ENCODE measurements at places on chromosomes 6 and 20. TPM values are rescaled to one million over a fixed set of nuclear protein-coding genes. Genes with fewer than 3 reads are reported as not detected.

DNA sequence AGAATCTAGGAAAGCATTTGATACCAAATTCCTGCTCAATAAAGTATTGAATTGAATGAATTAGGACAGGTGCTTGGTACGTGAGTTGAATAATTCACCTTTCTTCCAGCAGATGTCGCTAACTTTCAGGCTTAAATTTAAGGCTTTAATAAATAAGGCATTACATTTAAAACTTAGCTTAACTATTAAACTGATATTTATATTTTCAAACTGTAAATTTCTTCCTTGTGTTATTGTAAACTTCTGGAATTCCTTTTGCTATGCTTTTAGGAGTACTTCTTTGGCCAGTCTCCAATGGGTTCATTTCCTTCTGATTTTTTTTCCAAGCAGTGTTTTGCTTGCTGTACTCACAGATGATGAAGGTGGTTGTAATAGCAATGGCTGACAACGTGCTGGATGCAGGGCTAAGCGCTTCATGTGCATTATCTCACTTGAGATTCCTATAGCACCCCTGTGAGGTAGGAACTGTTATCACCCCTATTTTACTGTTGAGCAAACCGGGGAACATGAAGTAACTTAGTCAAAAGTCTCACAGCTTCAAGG is 71.3 kb upstream of the SLC2A12 start:
- peak; percentile 9 for DNase-seq

DNA sequence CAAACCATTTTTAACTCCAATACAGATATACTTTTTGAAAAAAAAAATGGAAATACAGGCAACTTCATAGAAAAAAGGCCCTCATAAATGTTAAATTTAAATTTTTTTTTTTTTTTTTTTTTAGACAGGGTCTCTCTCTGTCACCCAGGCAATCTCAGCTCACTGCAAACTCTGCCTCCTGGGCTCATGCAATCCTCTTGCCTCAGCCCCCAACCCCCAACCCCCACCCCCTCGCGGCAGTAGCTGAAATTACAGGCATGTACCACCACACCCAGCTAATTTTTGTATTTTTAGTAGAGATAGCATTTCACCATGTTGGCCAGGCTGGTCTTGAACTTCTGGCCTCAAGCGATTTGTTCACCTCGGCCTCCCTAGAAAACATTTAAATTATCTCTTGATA is 12.8 kb upstream of the ULBP3 start:
- DNase-seq = no peak

GRCh38 chr20:23568320-23568970 is at the start of gene CST9L:
CST9L (minus strand) TSS chr20:23568484; CDS start chr20:23568450, 34 bp downstream.
- DNase-seq = no peak

DNA sequence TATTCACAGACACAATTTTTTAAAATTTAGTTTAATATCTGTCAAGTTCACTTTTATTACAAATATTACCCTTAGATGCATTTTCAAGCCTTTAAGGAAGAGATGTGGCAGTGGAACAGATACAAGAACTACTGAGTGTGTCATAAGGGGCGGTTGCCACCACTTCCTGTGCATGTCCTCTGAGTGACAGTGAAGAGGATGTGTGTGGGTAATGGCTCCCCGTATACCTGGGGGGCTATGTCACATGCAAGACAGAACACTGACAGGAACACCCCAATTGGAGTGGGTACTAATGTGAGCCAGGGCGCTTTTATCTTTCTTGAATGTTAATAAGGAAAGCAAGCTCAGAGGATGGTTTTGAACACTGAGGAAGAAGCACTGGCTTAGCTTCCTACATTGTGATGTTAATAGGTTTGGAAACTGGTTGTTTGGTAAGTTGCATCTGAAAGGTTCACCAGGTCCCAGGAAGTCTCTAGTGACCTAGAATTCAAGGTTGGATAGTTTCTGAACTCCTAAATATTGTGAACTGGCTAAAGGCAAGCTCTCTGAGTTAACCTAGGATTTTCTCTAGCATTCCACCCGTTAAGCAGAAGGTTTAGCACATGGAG is 83.4 kb upstream of the ASF1A start:
- DNase-seq = peak; percentile 50

- DNase-seq = no peak
Measured at GRCh38 chr6:132866762-132867449, 52.5 kb downstream of the RPS12 start.

DNA sequence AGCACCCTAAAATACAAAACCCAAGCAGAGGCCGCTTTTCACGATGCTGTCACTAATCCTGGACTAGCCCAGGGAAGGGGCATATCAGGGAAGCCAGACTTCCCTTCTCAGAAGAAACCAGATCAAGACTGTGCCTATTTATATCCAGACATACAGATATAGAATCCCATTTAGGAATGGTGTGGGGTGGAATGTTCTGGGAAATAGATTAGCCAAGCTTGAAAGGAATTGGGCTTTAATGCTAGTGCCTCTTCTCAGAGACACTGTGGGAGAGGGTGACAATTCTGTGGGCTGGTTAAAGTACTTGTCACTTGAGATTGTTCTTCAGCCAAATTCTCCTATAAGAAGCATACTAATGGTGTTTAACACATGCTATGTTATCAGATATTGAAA is 45.5 kb downstream of the SNAP25 start:
- DNase-seq = no peak

DNA sequence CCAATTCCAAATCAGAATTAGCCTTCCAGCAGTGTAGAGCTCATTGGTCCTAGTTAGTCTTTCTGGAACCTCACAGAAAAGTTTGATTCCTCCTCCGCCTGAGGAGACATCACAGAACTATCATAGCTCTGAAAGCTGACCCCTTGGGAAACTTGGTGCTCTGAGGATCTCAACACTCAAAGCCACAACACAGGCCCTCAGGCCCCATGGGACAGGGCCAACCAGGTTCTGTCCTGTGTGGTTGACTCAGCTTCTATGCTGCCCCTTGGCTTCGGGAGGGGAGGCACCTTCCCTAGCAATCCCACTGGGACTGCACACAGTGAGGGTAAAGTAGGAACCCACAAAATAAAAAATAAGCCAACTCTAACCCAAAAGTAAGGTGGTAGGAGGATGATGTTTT is 237.5 kb upstream of the ECI2 start:
- no peak for DNase-seq

- no peak for DNase-seq
Measured at GRCh38 chr6:156645097-156645496, 132.1 kb upstream of the ARID1B start.

- DNase-seq = no peak
Measured at GRCh38 chr6:148608199-148608951, 138.5 kb upstream of the UST start.

DNA sequence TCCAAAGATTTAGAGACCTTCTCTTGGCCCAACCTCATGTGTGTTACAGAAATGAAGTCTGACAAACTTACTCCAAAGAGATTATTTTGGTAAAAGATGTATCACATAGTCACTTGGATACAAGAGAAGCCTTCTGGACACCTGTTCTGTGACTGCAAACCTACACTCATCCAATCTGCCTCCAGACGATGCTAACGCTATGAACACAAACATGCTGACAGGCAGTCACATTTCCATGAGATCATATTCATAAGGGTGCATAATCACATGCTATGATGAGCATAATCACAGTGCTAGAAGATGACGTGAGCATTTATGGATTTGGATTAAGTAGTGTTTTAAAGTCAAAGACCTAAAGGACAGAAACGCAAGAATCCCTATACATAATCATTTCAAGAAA is 340.2 kb downstream of the HACE1 start:
- no peak for DNase-seq

- DNase-seq = no peak
Measured at GRCh38 chr6:147438758-147439528, 69.5 kb upstream of the SAMD5 start.

DNA sequence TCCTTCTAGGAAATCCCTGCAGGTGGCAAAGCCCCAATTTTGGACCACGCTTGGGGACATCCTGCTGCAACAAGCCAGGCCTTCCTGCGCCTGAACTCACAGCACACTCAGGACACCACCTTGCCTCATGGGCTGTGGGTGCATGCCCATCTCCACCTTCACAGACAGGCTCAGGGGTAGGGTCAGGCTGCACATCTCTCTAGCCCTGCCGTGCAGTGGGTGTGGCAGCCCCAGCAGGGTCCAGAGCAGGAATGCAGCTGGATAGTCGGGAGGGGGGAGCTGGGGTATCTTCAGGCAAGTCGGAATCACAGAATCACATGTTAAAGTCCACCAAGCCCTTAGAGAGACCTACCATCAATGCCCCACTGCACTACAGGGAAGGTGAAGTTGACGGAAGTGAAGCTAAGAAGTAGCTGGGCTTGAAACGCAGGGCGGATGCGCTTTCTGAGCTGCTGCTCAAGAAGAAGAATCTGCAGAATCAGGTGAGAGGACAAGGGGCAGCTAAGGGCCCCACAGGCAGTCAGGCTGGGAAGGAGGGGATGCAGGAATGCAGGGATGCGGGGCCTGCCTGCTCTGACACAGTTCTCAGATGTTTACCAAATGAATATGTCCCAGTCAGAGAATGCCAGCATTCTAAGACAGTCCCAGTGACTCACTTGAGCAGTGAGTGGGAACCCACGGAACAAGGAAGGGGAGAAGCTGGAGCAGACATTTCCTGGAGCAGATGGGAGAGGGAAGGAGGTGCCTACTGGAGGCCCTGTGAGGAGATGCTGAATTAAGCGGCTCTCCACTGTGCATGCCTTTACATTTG is 11.3 kb downstream of the SERPINB6 start:
- DNase-seq = no peak

DNA sequence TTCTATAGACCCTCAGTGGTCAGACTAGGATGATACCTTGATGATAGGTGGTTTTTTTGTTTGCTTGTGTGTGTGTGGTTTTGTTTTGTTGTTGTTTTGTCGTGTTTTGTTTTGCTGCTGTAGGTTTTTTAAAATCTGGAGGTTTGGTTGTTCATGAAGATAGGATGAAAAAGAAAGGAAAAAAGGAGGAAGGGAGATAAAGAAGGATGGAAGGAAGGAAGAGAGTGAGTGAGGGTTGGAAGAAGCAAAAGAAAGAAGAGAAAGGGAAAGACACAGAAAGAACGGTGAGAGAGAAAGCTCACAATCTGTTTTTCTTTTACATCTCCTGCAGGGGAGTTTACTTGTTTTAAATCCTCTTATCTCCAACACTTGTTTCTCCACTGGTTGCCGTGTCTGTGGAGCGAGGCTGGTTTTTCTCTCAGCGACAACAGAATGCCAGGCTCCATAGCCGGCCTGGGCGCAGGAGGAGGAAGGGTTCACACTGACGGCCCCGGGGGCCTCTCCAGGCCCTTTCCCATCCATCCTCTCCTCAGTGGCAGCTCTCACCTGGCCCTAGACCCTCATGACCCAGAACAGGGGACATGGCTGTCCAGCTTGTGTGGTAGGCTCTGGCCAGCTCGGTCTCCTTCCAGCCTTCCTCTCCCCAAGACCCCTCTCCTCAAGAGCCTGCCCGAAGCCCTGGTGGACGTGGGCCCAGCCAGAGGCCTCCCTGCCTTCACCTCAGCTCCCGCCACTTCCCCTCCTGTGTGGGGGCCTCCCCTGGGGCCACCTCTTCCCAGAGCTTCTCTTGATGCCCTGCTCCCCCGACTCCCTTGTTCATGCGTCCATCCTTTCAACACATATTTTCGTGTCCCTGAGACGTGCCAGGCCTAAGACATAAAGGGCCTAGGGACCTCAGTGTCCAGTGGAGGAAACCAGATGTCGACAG is 168.4 kb downstream of the VEGFA start:
- no peak for DNase-seq

DNA sequence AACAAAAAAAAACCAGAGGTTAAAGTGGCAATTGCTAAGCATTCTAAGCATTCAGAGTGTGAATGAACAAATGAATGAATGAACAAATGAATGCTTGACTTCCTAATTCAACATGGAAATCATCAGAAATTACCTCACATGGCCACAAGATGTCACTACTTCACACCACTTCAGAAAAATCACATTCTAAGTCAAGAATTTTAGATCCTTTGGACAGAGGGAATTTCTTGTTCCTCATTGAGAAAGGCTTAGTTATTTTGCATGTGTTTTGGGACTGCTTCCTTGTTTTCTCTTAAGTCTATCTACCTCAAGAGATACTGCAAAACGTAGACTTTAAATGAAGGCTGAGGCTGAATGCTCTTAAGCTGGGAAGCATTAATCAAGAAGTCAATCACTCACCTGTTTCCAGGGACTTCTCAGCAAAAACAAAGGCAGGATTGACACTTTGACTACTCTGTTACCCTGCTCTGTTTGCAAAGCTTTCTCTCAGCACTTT is 120.2 kb downstream of the MBOAT1 start:
- no peak for DNase-seq

DNA sequence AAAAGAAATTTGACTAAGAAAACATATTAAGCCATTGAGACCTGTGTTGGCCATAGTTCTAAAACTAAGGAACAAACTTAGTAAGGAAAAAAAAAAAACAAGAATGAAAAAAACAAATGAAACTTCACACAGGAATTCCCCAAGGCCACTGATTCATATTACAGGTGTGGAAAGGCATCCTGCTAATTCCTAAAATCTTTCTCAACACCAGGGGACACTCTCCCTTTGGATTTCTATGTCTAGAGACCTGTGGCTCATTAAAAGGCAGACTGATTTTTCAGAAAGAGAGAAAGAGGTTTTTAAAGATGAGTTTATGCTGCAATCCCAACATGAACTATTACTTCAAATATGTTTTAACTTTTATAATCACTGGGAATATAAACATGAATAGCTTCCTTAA is at the start of gene OR12D1:
TSS of gene OR12D1 (plus strand) at position 341 of the 400 bp plus-strand sequence.
- no peak for DNase-seq

GRCh38 chr20:9015984-9016324 is 52.9 kb upstream of the PLCB4 start:
- no peak for DNase-seq

DNA sequence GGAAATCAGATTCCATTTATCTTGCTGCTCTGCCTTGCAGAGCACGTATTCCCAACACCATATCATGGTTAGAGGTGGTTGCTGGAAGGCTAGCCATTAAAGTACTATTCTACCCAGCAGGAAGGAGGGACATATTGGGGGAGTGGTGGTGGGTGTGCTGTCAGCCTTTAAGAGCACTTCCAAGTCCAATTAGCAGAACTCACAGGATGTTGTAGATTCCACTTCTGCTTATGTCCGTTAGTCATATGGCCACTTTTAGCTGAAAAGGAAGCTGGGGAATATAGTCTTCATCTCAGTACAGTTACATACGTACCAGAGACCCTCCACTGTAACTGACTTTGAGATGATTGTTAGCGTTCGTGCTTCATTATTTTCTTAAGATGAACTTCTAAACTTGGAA is 94.4 kb downstream of the SAMD3 start:
- DNase-seq = no peak

GRCh38 chr20:49969946-49970345 is 12.8 kb upstream of the SNAI1 start:
- no peak for DNase-seq

GRCh38 chr20:64217539-64218221 is 37.9 kb upstream of the PCMTD2 start:
- DNase-seq = no peak

The COL12A1 gene
- total RNA-seq = 0.40 TPM

The KHDC1L gene
- total RNA-seq = not detected

The TBP gene
- total RNA-seq = 29.7 TPM

The TFEB gene
- total RNA-seq = 7.6 TPM

The HLA-DRA gene
- total RNA-seq = 18.4 TPM

The DHX16 gene
- 54.2 TPM for total RNA-seq

The LST1 gene
- total RNA-seq = 7.9 TPM

The COL9A1 gene
- total RNA-seq = not detected

The HSPA1L gene
- 1.7 TPM for total RNA-seq

The SYCP2L gene
- total RNA-seq = not detected

The ENPP3 gene
- not detected for total RNA-seq

The SLC16A10 gene
- 6.0 TPM for total RNA-seq
